Tibial nerve (tissue), 4 donors: ENCODE measurements at places on chromosomes 6 and 20.
A peak's percentile ranks its signal among the peaks of the same experiment; 100 is the strongest.

GRCh38 chr6:33628401-33628964, 7.4 kb downstream of the ITPR3 start:
- no peak overlapping the region for H3K4me3 ChIP-seq
- H3K4me1 ChIP-seq: peaks cover 64% of the 10 kb centered on the region
- no peaks in the 10 kb centered on the region for H3K27me3 ChIP-seq
- DNase-seq: no peak
- peaks cover 5% of the 10 kb centered on the region for H3K36me3 ChIP-seq

DNA sequence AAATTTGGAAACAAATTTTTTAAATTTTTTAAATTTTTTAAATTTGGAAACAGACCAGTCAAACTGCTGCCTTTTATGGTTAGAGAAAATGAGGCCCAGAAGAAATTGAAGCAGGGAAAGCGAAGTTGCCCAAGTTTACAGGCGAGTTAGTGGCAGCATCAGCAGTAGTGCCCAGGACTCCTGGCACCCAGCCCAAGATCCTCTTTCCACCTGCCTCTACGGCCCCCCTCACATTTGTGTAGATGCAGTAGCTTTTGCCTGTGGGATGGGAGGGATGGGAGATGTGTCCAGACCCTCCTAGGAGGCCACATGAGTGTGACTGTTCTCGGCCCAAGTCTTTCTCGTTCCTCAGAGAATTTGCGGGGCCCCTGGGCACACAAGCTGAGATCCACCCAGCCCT, 49.8 kb downstream of the HNF4A start:
- no peaks in the 10 kb centered on the region for H3K36me3 ChIP-seq
- H3K4me1 ChIP-seq: no peaks in the 10 kb centered on the region
- no peaks in the 10 kb centered on the region for H3K27me3 ChIP-seq

DNA sequence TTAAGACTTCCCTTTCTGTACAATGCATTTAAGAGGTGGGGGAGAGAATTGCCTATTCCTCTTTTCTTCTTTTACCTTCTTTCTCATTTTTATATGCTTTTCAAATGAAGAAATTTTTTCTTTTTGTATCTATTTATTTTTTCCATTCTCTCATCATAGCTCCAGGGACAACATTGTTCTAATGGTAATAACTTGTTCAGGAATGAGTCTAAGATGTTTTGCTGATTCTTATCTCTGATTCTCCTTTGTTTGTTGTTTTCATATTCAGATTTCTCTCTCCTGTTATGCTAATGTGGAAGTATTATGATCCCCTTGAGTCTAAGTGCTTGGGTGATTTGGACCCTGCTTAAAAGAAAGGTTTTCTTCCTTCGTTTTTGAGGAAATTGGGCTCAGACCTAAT, 451.6 kb downstream of the CDKAL1 start:
- no peaks in the 10 kb centered on the region for H3K27me3 ChIP-seq
- no peak overlapping the region for H3K4me3 ChIP-seq
- H3K36me3 ChIP-seq: no peaks in the 10 kb centered on the region
- no peak for DNase-seq

DNA sequence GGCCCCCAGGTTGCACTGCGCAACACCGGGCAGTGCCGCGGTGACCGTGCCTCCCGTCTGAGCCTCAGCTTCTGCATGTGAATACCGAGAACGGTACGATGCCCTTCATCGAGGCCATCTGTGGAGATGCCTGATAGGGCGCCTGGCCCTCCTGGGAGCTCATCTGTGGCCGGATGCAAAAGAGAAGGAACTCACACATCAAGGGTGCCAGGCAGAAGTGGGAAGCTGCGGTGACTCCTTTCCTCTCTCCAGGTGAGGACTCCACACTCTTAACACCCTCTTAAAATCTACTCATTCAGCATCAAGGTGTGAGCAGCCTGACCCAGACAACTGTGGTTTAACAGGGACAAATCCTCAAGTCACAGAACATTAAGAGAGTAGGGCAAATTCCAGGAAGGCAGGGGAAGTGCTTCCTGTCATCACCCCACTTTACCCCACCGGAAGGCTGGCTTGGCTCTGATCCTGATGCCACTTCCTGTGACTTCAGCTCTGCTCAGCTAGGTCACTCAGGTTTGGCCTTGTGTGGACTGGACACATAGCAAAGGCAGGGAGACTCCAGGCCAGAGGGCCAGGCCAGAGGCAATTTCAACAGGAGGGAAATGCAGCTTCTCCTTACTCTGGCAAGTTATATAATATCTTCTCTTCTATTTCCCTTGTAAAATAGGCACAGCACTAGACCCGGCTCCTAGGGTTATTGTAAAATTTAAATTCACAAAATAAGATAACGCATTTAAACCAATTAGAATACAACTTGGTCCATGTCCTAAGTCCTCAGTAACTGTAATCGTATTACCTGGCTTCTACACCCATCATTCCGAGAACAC, 69.4 kb downstream of the CPNE5 start:
- DNase-seq: no peak
- H3K27ac ChIP-seq: no peak overlapping the region

GRCh38 chr6:162409741-162410691, 317.6 kb downstream of the PRKN start:
- no peaks in the 10 kb centered on the region for H3K27me3 ChIP-seq
- H3K27ac ChIP-seq: no peak overlapping the region
- DNase-seq: no peak
- H3K4me1 ChIP-seq: no peaks in the 10 kb centered on the region

GRCh38 chr20:4563534-4563933, 158.2 kb upstream of the PRND start:
- no peaks in the 10 kb centered on the region for H3K27me3 ChIP-seq
- no peaks in the 10 kb centered on the region for H3K4me1 ChIP-seq
- no peaks in the 10 kb centered on the region for H3K36me3 ChIP-seq
- H3K27ac ChIP-seq: no peak overlapping the region
- no peak for DNase-seq
- H3K4me3 ChIP-seq: no peak overlapping the region

- no peaks in the 10 kb centered on the region for H3K36me3 ChIP-seq
- DNase-seq: no peak
- H3K4me3 ChIP-seq: no peak overlapping the region
- no peaks in the 10 kb centered on the region for H3K27me3 ChIP-seq
- H3K4me1 ChIP-seq: no peaks in the 10 kb centered on the region
These were observed 99.5 kb downstream of the PHACTR1 start for GRCh38 chr6:12815884-12816600.

- DNase-seq: no peak
- no peaks in the 10 kb centered on the region for H3K27me3 ChIP-seq
- no peak overlapping the region for H3K27ac ChIP-seq
- no peaks in the 10 kb centered on the region for H3K36me3 ChIP-seq
These were observed 35.1 kb upstream of the PPP1R3G start for GRCh38 chr6:5050009-5050408.

- no peak for DNase-seq
- no peaks in the 10 kb centered on the region for H3K36me3 ChIP-seq
- H3K4me3 ChIP-seq: no peak overlapping the region
- H3K27ac ChIP-seq: no peak overlapping the region
- H3K4me1 ChIP-seq: peaks cover 8% of the 10 kb centered on the region
These were observed 38.3 kb downstream of the SLC22A23 start for GRCh38 chr6:3418496-3419060.

DNA sequence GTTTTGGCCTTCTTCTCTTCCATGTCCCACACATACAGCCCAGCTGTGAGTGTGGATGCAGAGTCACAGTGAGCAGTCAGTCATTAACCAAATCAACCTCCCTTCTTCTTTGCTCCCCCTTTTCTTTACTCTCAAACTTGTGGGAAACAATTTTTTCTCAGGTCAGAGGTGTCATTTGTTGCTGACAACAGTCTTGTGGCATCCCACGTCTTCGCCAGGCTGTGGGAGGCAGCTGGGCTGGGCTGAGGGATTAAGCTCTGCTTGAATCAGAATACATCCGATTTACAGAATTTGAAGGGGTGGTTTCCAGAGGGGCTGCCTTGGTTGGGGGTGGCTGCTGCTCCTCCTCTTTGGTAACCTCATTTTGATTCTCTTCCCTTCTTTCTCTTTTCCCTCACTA, 40.5 kb downstream of the SCGN start:
- no peaks in the 10 kb centered on the region for H3K27me3 ChIP-seq
- no peak for DNase-seq
- no peak overlapping the region for H3K4me3 ChIP-seq
- H3K27ac ChIP-seq: no peak overlapping the region

- no peaks in the 10 kb centered on the region for H3K27me3 ChIP-seq
- no peak overlapping the region for H3K4me3 ChIP-seq
- no peaks in the 10 kb centered on the region for H3K4me1 ChIP-seq
- no peak overlapping the region for H3K27ac ChIP-seq
These were observed 48.9 kb upstream of the TBC1D7 start for GRCh38 chr6:13377054-13377758.

GRCh38 chr6:3329393-3330051, 70.8 kb downstream of the PSMG4 start:
- H3K27ac ChIP-seq: peak overlapping the region; percentile 80
- H3K4me1 ChIP-seq: peaks cover 24% of the 10 kb centered on the region
- no peaks in the 10 kb centered on the region for H3K36me3 ChIP-seq
- H3K4me3 ChIP-seq: no peak overlapping the region
- no peaks in the 10 kb centered on the region for H3K27me3 ChIP-seq

- no peaks in the 10 kb centered on the region for H3K4me1 ChIP-seq
- H3K27me3 ChIP-seq: no peaks in the 10 kb centered on the region
- no peak overlapping the region for H3K27ac ChIP-seq
- no peak for DNase-seq
- H3K36me3 ChIP-seq: no peaks in the 10 kb centered on the region
- H3K4me3 ChIP-seq: no peak overlapping the region
These were observed 488.4 kb downstream of the PHF3 start for GRCh38 chr6:64123761-64124633.

DNA sequence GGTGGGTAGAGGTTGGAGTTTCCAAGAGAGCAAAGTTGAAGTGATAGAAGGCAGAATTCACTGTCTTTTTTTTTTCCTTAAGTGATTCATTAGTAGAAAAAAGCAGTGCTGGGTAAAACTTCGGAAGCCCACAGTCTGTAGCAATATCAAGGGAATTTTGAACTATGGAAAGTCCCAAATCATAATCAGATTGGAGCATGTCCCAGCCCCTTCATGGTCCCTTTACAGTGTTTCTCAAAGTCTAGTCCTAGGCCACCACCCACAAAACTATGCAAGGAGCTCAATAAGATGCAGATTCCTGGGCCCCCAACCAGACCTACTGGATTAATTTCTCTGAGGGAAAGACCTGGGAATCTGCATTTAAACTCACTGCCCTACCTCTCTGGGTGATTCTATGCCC, 22.6 kb downstream of the NEDD9 start:
- H3K4me3 ChIP-seq: no peak overlapping the region
- DNase-seq: no peak
- H3K36me3 ChIP-seq: no peaks in the 10 kb centered on the region
- peak overlapping the region; percentile 45 for H3K27ac ChIP-seq
- H3K27me3 ChIP-seq: no peaks in the 10 kb centered on the region
- peaks cover 48% of the 10 kb centered on the region for H3K4me1 ChIP-seq

GRCh38 chr6:87905101-87905641, 142.5 kb upstream of the SPACA1 start:
- no peaks in the 10 kb centered on the region for H3K27me3 ChIP-seq
- no peak overlapping the region for H3K4me3 ChIP-seq
- H3K27ac ChIP-seq: no peak overlapping the region
- no peaks in the 10 kb centered on the region for H3K36me3 ChIP-seq

DNA sequence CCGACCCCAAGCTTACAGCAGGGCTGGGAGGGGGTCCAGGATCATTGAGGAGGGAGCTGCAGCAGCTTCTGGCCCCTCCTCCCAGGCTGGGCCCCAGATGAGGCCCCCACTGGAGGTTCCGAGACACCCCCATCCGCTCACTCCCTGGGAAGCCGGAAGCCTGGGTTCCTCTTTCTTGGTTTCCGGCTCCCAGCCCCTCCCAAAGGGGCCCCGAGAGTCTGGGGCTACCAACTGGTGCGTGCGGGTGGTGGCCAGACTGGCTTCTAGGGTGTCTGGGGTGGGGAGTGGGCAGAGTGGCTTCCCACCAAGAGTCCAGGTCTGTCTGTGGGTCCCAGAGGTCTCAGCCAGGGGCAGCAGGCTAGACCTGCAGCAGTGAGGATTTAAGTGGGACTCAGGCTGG, 2.2 kb downstream of the RGS19 start:
- peaks cover 38% of the 10 kb centered on the region for H3K4me1 ChIP-seq
- no peaks in the 10 kb centered on the region for H3K27me3 ChIP-seq
- H3K27ac ChIP-seq: peak overlapping the region; percentile 62

GRCh38 chr6:77548190-77548589, 84.9 kb upstream of the HTR1B start:
- H3K27me3 ChIP-seq: no peaks in the 10 kb centered on the region
- no peak for DNase-seq
- H3K4me1 ChIP-seq: no peaks in the 10 kb centered on the region

GRCh38 chr20:56933331-56933698, 304.2 kb downstream of the TFAP2C start:
- H3K4me1 ChIP-seq: no peaks in the 10 kb centered on the region
- H3K36me3 ChIP-seq: no peaks in the 10 kb centered on the region
- H3K4me3 ChIP-seq: no peak overlapping the region
- H3K27me3 ChIP-seq: peaks cover 25% of the 10 kb centered on the region
- no peak for DNase-seq
- no peak overlapping the region for H3K27ac ChIP-seq

DNA sequence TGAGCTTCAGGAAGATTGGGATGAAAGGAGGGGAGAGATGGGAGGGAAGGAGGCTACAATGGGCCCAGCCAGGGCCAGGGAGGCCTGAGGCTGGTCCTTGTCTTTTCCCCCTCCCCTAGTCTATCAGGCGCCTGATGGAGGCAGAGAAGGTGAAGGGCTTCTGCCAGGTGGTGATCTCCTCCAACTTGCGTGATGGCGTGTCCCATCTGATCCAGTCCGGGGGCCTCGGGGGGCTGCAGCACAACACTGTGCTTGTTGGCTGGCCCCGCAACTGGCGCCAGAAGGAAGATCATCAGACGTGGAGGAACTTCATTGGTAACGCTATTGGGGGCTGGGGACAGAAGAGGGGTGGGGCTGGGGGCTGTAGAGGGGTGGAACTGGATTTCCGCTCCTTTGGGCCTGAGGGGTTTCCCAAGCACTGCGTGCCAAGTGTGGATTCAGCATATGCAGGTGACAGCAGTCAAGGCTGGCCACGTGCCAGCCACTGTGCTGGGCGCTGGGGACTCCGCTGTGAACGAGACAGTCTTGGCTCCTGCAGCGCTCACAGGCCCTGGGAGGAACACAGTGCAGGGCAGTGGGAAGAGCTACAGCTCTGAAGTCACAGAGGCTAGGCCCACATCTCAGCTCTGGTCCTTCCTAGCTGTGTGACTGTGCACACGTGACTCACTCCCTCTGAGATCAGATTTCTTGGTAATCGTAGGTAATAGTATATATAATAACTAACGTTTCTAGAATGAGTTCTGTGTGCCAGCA, 22.7 kb downstream of the SLC12A5 start:
- H3K27me3 ChIP-seq: peaks cover 15% of the 10 kb centered on the region
- H3K36me3 ChIP-seq: no peaks in the 10 kb centered on the region
- H3K27ac ChIP-seq: no peak overlapping the region
- no peaks in the 10 kb centered on the region for H3K4me1 ChIP-seq
- no peak for DNase-seq
